HFF-Myc (cell line): ENCODE measurements at places on chromosomes 6 and 20.
A peak's percentile ranks its signal among the peaks of the same experiment; 100 is the strongest.

DNA sequence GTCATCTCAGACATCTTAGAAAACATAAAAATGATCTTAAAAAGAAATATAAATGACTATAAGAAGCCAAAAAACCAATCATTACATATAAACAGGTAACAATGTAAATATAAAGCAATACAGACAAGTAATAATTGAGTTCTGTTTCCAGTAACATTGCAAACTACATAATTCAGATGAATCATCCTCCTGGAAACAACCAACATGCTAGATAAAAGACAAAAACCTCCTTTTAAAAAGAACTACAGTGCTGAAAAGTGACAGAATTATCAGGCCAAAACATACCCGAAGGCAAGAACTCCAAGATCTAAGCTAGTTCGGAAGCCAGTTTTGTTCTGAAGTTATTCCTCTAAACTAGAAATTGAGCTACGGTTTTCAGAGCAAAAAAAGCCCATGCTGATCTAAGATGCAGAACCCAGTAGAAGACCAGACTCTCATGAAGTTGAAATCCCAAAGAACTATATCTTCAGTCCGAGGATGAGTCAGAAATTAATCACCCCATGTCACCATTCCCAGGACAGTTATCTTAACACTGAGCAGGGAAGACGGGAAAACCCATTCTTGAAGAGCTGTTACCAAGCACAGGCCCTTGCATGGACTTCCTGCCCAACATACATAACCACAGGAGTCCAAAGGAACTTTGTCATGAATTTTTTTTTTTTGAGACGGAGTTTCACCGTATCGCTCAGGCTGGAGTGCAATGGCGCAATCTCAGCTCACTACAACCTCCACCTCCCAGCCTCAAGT, 9.8 kb downstream of the PGM3 start:
- peak; percentile 39 for DNase-seq

GRCh38 chr6:114718186-114718585, 375.4 kb upstream of the HS3ST5 start:
- no peak for DNase-seq

DNA sequence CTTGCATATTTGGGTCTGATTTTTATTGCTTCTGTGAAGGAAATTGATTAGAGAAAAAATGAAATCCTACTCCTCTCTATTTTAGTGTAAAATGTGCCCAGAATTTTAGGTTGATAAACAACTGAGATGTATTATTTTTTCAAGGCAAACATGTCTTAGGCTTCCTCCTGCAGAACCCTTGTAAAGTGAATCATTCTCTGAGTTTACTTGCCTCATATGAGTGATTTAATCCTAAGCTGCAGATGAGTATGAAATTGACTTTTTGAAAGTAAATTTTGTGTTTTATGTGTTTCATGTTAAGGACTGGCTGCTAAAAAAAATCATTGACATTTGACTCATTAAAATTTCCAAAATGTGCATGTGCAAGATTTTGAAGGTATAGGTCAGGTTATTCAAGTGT, 138.5 kb upstream of the PHACTR1 start:
- no peak for DNase-seq

- peak; percentile 82 for DNase-seq
Measured at GRCh38 chr6:27605401-27606342, 132.8 kb upstream of the ZNF184 start.

GRCh38 chr20:25052255-25053194, 5.4 kb downstream of the ACSS1 start:
- DNase-seq, result no peak

DNA sequence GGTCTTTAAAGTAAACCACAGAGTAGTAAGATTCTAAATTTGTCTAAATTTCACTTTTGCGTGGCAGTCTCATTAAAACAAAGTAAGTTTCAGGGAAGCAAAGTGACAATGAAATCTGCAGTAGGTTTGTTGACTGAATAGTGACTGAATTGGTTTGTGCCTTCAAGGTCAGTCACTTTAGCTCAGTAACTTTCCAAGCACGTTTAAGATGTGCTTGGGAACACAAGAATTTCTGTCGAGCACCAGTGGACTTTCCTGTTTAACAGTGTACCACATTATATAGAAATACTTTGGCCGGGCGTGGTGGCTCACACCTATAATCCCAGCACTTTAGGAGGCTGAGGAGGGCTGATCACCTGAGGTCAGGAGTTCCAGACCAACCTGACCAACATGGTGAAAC, 1.7 kb upstream of the CD24 start:
- DNase-seq, result no peak

GRCh38 chr20:10185741-10186558, 32.7 kb upstream of the SNAP25 start:
- no peak for DNase-seq

DNA sequence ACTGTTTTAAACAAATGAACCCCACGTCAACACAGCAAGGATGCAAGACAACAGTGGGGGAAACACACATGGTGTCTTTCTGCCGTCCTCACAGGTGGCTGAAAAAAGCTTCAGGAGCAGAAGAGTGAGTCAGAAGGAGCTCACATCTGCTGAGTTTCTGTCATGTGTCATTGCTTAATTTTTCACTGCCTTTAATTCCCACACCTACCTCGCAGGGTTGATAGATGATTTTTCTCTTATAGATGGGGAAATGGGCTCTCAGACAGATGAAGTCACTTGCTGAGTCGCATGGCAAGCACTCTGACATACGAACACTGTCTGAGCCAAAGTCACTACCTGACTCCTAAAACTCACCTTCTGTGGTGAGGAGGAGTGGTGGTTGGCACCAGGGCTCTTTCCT, 28.3 kb upstream of the CARMIL1 start:
- no peak for DNase-seq
